ENCODE measurements at places on chromosomes 4 and X. TPM values are rescaled to one million over a fixed set of nuclear protein-coding genes. Genes with fewer than 3 reads are reported as not detected.

GRCh38 chrX:139204571-139204897 is 326.0 kb upstream of the F9 start:
- no peaks in the 10 kb centered on the region for H3K36me3 ChIP-seq
- H3K27me3 ChIP-seq: no peaks in the 10 kb centered on the region
- DNase-seq: no peak
- H3K4me1 ChIP-seq: no peaks in the 10 kb centered on the region
- H3K4me3 ChIP-seq: no peak overlapping the region

GRCh38 chr4:75494563-75494962 is 19.6 kb downstream of the RCHY1 start:
- no peak overlapping the region for H3K4me3 ChIP-seq
- H3K27me3 ChIP-seq: no peaks in the 10 kb centered on the region
- no peak for DNase-seq
- no peaks in the 10 kb centered on the region for H3K4me1 ChIP-seq
- H3K36me3 ChIP-seq: peaks cover 4% of the 10 kb centered on the region

GRCh38 chrX:66028936-66029335 is 10.9 kb downstream of the VSIG4 start:
- DNase-seq: no peak
- no peak overlapping the region for H3K27ac ChIP-seq
- no peak overlapping the region for H3K4me3 ChIP-seq

- H3K27ac ChIP-seq: no peak overlapping the region
- H3K36me3 ChIP-seq: no peaks in the 10 kb centered on the region
- no peak overlapping the region for H3K4me3 ChIP-seq
Measured at GRCh38 chr4:153177841-153178240, 26.4 kb upstream of the TRIM2 start.

- no peaks in the 10 kb centered on the region for H3K27me3 ChIP-seq
- no peak overlapping the region for H3K4me3 ChIP-seq
- H3K27ac ChIP-seq: no peak overlapping the region
- H3K36me3 ChIP-seq: no peaks in the 10 kb centered on the region
- no peaks in the 10 kb centered on the region for H3K4me1 ChIP-seq
- DNase-seq: no peak
Measured at GRCh38 chrX:68714856-68715255, 67.4 kb downstream of the STARD8 start.

- H3K36me3 ChIP-seq: no peaks in the 10 kb centered on the region
- H3K4me1 ChIP-seq: no peaks in the 10 kb centered on the region
- H3K4me3 ChIP-seq: no peak overlapping the region
- no peak overlapping the region for H3K27ac ChIP-seq
- DNase-seq: no peak
Measured at GRCh38 chrX:47264483-47265173, 31.8 kb downstream of the USP11 start.

DNA sequence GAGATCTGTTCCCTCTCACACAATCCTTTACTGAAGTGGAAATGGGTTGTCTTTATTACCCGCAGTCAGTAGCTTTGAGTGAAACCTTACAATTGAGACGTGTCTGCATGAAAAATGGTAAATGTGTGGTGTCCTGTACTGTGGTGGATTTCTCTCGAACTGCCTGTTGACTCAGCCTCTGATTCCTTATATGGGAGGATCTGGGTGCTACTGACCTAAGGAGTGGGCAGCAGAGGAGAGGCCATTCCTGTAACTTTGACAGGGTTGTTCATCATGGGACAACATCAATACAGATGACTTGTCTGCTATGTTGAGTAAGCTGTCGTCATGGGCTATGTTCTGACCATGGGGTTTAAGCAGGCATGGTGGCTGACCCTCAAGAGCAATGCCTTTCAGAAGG is 159.6 kb upstream of the WDR1 start:
- no peaks in the 10 kb centered on the region for H3K4me1 ChIP-seq
- H3K27ac ChIP-seq: no peak overlapping the region
- no peaks in the 10 kb centered on the region for H3K27me3 ChIP-seq
- H3K36me3 ChIP-seq: no peaks in the 10 kb centered on the region
- DNase-seq: no peak
- no peak overlapping the region for H3K4me3 ChIP-seq

DNA sequence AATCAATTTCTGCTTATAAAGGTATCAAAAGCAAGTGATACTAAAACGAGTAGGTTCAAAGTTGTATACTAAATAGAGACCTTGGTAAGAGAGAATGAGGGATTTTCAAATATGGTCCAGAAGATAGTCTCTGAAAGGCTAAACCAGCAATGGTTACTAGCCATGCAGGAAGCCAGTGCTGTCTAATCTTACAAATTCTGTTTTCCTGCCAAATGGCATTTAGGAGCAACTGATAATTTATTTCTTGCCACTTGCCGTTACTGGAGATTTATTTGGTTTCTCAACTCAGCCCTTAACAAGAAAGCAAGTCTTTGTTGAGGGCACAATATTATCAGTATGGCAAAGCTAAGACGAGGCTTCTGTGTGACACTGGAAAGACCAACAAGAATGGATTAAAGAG is 47.2 kb downstream of the MAP7D3 start:
- H3K4me1 ChIP-seq: no peaks in the 10 kb centered on the region
- H3K4me3 ChIP-seq: no peak overlapping the region
- no peak overlapping the region for H3K27ac ChIP-seq
- H3K27me3 ChIP-seq: no peaks in the 10 kb centered on the region
- no peaks in the 10 kb centered on the region for H3K36me3 ChIP-seq

CABS1 gene
- not detected for total RNA-seq

FAM236B gene
- not detected for total RNA-seq

ABCE1 gene
- 50.4 TPM for total RNA-seq

AMTN gene
- total RNA-seq: not detected

XAGE3 gene
- not detected for total RNA-seq

INPP4B gene
- 16.6 TPM for total RNA-seq

ANXA3 gene
- 65.1 TPM for total RNA-seq

CENPVL1 gene
- total RNA-seq: not detected

FRMPD3 gene
- total RNA-seq: 0.26 TPM

DTHD1 gene
- total RNA-seq: not detected
